ENCODE measurements at places on chromosomes 4 and X.
A peak's percentile ranks its signal among the peaks of the same experiment; 100 is the strongest.

DNA sequence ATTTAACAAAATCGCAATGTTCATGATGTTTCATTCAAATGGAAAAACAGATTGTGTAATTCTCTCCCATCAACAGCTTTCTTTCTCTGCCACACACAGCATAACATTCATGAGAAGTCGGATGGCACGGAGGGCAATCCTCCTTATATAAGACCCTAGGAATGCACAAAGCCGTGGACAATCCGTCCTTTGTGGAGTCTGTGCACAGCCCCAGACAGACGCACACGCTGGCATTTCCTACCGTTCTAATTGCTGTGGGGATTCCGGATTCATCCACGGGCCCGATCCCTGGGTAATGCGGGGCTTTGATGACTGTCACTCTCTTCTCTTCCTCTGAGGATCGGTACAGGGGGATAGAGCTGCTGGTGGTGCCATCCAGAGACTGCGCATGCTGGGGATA is 121.9 kb upstream of the PDLIM3 start:
- DNase-seq, result no peak

GRCh38 chr4:67871867-67872266 is 11.9 kb downstream of the TMPRSS11D start:
- peak; percentile 61 for DNase-seq

DNA sequence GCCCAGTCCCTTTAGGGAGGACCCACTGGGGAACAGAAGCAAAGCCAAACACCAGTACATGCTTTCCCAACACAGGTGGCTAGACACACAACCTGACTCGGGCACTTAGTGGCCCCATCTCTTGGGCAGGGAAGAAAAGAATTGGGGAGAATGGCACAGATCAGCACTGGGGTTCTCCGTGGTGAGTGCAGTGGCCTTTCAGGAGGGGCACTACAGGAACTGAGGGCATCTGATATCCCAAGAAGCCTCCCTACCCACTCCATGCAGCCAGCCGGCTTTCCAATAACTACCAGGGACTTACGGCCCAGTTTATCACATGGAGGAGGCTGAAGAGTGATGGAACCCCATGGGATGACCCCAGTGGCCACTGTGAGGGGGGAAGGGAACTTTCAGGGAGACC is 23.0 kb downstream of the RGN start:
- DNase-seq, result no peak

GRCh38 chrX:41317477-41318208 is 16.3 kb upstream of the DDX3X start:
- DNase-seq, result no peak

DNA sequence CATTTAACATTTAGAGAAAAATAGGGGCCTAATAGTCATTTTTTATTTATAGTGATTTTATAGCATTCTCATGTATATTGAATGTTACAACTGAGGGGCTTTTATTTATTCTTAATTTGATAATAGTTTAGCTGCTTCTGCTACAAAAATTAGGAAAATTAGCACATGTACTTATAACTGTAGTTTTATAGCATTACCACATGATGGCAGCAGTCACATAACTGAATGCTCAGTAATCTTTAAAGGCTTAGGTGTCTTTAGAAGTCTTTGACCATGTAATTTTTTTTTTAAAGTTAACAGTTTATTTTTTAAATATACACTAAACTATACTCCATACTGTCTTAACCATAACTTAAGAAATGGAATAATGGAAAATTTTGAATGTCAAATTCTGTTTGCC is 136.6 kb downstream of the STAG2 start:
- DNase-seq, result no peak

DNA sequence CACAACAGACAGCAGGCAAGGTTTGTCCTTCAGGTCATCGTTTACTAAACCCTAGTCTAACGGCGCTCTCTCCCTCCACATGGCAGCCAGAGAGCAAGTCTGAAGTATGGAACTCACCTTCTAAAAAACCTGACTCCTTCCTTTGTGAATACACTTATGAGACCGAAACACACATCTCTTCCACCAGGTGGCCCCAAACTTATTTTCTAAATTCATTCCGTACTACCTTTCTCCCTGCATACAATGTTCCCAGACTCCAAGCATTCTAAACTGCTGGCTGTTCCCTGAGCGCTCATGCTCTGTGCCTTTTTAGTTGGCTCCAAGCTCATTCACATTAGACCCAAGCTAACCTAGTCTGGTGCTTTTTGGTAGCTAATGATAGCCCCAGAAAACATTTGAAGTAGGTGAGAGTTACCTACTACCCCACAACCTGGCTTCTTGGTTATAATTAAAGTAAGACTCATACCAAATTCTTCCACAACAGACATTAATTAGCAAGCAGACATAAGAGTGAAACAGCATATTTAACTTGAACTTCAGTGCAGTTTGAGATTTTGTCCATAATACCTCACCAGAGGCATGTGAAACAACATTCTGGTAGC is 67.6 kb upstream of the DCLK2 start:
- peak; percentile 83 for DNase-seq

GRCh38 chr4:56979421-56980072 is 851 bp downstream of the POLR2B start:
- no peak for DNase-seq

DNA sequence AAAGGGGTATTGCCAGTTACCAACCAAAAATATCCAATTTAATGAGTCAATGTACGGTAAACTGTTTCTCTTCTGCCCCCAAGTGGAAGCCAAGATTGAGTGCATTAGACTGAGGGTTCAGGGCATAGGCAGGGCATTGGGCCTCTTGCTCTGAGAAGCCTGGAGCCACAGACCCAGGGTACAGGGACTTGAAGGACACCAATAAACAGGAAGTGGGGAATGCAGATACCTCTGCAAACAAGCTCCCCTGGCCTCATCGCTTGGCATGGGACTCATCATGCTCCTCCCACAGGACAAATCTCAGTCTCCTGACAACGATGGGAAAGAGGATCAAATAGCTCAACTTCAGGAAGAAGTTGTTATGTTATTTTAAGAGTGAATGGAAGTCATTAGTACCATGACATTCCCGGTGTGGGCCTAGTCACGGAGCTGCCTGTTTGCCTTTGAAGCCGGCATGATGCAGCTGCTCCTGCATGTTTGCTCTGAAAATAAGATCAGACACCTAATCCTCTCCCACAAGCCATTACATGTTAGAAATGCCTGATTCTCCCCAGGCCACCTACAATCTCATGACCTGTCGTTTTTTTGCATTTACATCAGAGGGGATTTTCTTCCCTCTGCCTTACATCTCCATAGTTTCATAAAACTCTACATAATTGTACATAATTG is 224.2 kb downstream of the RCHY1 start:
- peak; percentile 56 for DNase-seq

GRCh38 chr4:141759796-141760425 is 123.5 kb downstream of the IL15 start:
- DNase-seq, result no peak

GRCh38 chr4:17912011-17912410 is 101.2 kb downstream of the NCAPG start:
- no peak for DNase-seq

DNA sequence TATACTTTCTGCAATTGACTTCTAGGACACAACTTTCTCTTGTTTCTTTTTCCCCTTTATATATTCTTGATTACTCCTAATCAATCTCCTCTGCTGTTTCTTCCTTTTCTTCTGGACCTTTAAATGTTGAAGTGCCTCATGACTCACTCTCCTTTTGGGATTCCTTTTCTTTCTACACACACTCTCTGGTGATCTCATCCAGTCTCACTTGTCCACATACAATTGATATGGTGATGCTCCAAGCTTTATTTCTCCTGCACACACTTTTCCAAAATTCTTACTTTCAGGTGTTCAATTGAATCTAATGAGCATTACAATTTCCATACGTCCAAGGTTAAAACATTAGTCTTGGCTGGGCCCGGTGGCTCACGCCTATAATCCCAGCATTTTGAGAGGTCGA is 794.8 kb upstream of the EPHA5 start:
- DNase-seq, result no peak

- no peak for DNase-seq
Observed at GRCh38 chr4:2248044-2248780, 6.3 kb upstream of the HAUS3 start.

Data from T47D (cell line).